Left ventricle myocardium inferior (tissue), 1 donor: ENCODE measurements at places on chromosomes 3 and 15. TPM values are rescaled to one million over a fixed set of nuclear protein-coding genes. Genes with fewer than 3 reads are reported as not detected.
A peak's percentile ranks its signal among the peaks of the same experiment; 100 is the strongest.

GRCh38 chr3:10419637-10420232, 85.7 kb downstream of the ATP2B2 start:
- DNase-seq = no peak

GRCh38 chr15:90539789-90540188, 10.1 kb downstream of the CRTC3 start:
- no peak for DNase-seq

- no peak for DNase-seq
Measured at GRCh38 chr3:39268549-39268900, 11.3 kb downstream of the CX3CR1 start.

OR5K2 gene
- not detected for total RNA-seq

GRCh38 chr3:69371816-69372215, 14.1 kb downstream of the FRMD4B start:
- DNase-seq = no peak

DNA sequence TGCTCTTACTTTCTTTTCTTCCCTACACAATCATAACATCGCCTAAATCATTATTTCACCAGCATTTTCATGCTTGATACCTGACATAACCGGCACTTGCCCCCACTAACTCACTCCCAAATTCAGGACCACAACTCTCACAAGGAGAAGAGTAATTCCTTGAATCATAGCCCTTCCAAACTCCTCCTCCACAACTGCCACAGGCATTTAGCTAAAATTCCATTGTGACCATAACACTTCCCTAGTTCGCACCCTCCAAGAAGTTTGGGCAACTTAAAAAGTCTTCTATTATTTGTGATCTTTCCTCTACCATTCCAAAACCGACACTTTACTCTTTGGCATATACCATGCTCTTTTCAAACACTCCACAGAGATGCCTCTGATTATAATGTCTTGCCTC, 59.4 kb upstream of the XRN1 start:
- DNase-seq = no peak

CXCR6 gene
- total RNA-seq = 0.33 TPM

DNA sequence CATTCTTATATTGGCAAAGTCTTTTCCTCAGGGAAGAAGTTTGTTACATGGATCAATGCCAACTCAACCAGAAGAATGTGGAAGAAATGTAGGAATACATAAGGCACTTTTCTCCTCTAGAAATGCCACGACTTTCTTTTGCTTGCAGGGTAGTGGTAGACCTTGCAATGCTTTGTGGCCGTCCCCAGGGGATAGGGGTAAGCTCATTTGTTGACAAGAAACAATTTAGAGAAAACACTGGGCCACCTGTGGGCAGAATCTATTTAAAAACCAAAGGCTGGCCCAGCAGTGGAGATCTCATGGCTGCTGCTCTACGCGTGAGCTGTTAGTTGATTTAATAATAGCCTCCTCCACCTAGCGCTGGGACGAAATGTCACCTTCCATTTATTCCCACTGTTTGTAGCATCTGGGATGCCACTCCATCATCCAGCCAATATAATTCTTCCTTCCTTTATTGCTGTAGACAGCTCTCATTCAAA, 64.6 kb upstream of the PFN2 start:
- DNase-seq = no peak

GRCh38 chr15:69308949-69309348, 10.2 kb downstream of the PAQR5 start:
- no peak for DNase-seq

DNA sequence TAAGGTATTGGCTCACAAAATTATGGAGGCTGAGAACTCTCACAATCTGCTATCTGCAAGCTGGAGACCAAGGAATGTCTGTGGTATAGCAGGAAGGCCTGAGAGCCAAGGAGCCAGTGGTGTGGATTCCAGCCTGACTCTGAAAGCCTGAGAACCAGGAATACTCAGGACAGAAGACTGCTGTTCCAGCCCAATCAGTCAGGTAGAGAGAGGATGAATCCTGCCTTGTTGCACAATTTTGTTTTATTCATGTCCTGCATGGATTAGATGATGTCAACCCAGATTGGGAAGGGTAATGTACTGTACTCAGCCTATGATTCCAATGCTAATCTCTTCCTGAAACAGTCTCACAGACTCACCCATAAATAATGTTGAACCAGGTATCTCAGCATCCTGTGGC, 312.4 kb upstream of the KCNMB2 start:
- DNase-seq = no peak

DNA sequence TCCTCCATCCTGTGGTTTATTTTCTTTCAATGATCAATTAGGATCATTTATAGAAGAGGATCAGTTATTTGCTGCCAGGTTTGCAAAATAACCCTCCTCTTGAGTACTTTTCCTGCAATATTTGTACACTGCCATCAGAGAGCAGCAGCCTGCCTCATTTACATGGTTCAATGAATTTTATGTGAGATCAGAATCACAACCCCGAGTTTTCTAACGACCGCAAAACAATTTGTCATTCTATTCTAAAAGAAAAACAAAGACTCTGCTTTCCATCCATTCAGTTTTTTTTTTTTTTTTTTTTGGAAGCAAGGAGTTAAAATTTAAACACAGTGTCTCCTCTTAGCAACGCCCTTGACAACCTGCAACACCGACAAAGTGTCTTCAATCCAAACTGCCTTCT, 146.9 kb downstream of the RAB11A start:
- DNase-seq = no peak

PARP16 gene
- 4.6 TPM for total RNA-seq

GRCh38 chr3:157081626-157082210, 78.2 kb downstream of the CCNL1 start:
- peak; percentile 88 for DNase-seq

- no peak for DNase-seq
Measured at GRCh38 chr3:42497009-42497731, 5.3 kb upstream of the VIPR1 start.

DNA sequence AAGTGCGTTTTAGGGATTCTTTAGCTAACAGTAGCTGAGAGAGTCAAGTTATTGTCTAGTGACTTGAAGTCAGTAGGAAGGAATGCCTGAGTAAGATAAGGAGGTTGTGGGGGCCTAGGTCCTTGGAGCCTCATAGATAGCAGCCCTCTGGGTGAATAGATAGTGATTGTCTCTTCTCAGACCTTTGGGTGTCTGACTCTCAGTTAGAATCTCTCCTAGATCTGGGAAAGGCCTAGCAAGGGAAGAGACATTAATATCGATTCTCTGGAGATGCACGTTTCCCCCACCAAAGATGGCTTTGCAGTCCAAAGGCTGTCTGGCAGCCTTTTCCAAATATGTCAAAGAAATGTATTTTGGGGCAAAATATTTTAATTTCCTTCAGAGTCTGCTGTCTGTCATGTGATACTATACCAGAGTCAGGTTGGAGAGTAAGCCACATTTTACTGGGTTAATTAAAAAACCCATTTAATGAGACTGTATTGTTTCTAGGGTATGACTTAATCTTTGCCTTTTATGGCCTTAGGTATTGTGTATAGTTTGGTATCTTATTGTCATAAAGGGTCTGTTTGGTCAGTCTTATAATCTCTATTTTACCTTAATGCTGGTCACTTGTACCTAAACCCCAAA, 92.2 kb downstream of the ST6GAL1 start:
- DNase-seq = no peak

RPP14 gene
- total RNA-seq = 22.7 TPM

DNA sequence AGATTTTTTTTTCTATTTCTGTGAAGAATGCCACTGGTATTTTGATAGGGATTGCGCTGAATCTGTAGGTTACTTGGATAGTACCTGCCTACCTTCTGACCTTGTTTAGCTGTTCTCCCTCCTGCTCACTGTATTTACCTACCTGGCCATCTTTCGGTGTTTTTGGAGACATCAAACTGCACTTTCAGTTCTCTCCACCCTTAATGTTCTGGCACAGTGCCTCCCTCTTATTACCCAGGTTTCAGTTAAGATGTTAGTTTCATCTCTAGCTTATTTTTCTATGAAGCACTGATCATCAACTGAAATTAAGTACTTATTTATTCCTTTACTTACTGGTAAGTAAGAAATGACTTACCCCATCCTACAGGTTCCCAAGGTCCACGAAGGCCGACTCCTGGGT, 74.4 kb upstream of the KLHL25 start:
- DNase-seq = no peak

DNA sequence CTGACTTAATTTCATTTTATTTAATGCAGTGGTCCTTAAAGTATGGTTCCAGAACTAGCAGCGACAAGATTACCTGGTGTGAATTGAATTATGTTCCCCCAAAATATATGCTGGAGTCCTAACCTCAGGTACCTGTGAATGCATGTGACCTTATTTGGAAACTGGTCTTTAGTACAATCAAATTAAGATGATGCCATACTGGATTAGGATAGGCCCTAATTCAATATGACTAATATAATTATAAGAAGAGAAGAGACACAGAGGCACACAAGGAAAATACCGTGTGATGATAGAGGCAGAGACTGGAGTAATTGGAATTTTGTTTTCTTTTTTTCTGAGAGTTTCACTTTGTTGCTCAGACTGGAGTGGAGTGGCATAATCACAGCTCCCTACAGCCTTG, 12.6 kb upstream of the SPATA16 start:
- DNase-seq = no peak

DNA sequence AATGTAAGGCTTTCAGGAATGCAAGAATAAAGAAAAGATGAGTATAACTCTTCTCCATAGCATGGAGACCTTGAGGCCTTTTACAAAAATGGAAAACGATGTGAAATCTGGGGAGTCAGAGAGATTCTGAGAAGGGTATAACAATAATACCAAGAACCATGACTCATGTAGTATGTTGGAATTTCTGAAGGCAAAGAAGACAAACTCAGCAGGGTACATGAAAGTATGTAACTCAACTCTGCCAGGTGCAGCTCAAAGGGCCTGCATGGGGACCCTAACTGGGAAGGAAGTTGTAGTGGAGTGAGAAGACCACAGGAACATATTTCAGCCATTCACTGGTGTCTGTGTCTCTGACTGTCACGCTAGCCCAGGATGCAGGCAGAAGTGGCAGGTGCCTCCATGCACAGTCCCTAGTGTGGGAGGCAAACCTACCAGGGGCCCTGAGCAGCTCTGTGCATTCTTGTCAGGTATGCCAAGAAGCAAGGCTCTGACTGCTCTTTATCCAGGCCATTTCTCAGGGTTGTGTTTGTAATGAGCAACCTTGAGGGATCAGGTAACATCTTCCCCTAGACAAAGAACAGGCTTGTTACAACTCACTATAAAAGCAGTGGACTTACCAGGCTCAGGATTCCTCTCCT, 57.2 kb downstream of the GPR156 start:
- no peak for DNase-seq
